ENCODE measurements at places on chromosomes 1 and 21.

GRCh38 chr21:45541221-45542039, 810 bp downstream of the SLC19A1 start:
- peak; percentile 42 for DNase-seq

DNA sequence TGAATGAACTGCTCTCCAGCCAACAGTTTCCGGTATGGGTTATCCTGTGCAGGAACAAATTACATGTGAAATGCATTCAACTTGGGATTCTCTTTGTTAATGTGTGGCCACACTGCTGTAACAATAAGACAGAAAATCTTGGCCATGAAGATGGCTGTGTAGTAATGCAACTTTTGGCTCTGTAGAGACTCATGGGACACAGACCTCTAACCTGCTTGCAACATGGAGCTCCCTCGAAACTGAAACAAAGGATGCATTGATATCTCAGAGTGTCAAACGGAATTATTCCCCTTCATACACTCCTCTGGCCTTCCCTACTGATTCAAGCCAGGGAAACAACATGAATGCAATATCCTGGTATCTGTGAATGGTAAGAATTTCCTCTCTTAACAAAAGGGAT, 559.3 kb upstream of the ZRANB2 start:
- no peak for DNase-seq

DNA sequence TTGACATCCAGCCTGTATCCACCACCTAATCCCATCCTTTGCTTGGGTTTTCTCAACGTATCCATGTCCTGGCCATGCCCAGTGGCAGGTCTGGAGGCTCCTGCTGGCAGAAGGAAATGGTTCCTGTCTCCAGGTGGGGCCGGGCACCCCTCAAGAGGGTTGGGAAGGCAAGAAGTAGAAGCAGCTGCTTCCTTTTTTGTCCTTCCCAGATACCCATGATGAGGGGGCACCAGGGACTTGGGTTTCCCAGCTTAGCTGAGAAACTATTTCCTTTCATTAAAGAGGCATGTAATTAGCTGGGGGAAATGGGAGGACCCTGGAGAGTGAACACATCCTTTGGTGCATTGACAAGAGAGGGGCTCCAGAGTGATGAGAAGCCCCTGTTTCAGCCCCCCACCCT, 21.1 kb upstream of the SLC45A3 start:
- DNase-seq, result no peak

DNA sequence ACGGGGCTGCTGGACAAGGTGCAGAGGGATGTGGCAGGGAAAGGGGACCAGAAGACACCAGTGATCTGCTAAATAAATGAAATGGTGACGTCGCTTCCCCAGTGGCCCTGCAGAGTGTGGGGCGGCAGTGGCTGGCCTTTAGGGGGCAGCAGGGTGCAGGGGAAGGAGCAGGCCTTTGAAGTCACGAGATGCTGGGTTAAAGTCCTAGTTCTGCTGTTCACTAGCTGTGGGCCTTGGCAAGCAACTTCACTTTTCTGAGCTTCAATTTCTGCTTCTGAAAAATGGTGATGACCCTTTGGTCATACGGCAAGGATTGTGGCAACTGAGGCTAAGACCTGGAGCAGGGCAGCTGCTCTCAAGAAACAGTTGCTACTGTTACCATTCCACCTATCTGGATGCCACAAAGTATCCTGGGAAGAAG, 9.2 kb upstream of the GALE start:
- peak; percentile 70 for DNase-seq

DNA sequence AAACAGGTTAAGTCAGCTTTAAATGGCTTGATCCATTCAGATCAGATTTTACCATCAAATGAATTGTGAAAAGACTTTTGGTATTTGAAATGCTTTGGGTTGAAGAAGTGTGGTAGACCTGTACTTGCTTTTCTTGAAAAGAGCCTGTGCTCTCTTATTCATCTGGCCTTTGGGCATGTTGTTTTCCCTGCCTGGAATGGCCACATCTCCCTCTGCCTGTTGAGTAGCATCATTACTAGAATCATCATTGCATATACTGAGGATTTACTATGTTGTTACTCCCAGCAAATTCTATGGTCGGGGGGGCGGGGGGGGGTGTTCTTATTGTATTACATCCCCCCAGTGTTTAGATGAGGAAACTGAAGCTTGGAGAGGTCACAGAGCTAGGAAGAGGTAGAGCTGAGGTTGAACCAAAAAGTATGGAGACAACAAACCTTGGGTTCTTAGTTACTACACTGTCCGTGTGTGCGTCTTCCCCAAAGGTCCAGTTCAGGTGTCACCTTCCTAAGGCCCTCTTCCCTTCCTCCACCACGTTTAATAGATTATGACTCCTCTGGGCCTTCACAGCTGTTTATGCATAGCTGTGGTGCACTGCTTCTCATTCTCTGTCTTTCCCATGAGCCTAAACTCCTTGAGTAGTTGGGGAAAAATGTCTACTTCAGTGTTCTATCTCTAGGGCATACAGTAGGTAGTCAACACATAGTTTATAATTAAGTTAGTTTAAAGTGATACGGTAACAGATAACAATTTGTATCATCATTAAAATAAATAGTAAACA, 246.4 kb upstream of the HOOK1 start:
- DNase-seq, result no peak

DNA sequence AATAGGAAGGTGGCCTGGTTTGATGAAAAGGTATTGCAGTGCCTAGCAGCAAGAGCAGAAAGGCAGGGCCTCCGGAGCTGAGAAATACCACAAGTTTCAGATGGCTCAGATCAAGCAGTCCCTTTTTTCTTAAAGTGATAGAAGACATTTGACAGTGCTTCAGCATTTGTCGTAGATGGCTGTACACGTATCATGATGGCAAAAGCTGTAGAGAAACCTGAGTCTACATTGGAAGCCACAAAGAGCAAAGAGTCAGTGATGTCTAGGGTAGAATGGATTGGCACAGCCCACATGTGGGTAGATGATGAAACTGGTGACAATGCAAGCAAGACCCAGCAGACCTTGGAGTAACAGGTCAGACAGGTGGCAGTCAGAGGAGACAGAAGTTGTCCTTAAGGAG, 101.3 kb upstream of the ARTN start:
- DNase-seq, result no peak

GRCh38 chr1:50603274-50604271, 180.3 kb upstream of the DMRTA2 start:
- no peak for DNase-seq

Measured in stimulated activated CD8-positive, alpha-beta memory T cell treated with anti-CD3 and anti-CD28 coated beads, Interleukin-12 subunit alpha, Interleukin-12 subunit beta, amount 100 ng/mL, for 1 hour (primary cell).